ENCODE measurements at places on chromosomes 4 and X. TPM values are rescaled to one million over a fixed set of nuclear protein-coding genes. Genes with fewer than 3 reads are reported as not detected.

The TBC1D9 gene
- total RNA-seq = 57.1 TPM

The VSIG4 gene
- 202 TPM for total RNA-seq

The SMC1A gene
- 29.5 TPM for total RNA-seq

The G3BP2 gene
- 88.4 TPM for total RNA-seq

The CT45A10 gene
- total RNA-seq = not detected

The GLOD5 gene
- not detected for total RNA-seq

The CT83 gene
- not detected for total RNA-seq

The TMEM255A gene
- not detected for total RNA-seq

The ERCC6L gene
- total RNA-seq = not detected

The AR gene
- 41.8 TPM for total RNA-seq

The PABPC5 gene
- total RNA-seq = 2.8 TPM

The ESX1 gene
- total RNA-seq = not detected

The DRD5 gene
- not detected for total RNA-seq

The DHRSX gene
- total RNA-seq = 17.0 TPM

The CITED1 gene
- 3.2 TPM for total RNA-seq
